Cardiac muscle cell (in vitro differentiated cells and primary cell): ENCODE measurements at places on chromosomes 12 and 14. TPM values are rescaled to one million over a fixed set of nuclear protein-coding genes. Genes with fewer than 3 reads are reported as not detected.
A peak's percentile ranks its signal among the peaks of the same experiment; 100 is the strongest.

DNA sequence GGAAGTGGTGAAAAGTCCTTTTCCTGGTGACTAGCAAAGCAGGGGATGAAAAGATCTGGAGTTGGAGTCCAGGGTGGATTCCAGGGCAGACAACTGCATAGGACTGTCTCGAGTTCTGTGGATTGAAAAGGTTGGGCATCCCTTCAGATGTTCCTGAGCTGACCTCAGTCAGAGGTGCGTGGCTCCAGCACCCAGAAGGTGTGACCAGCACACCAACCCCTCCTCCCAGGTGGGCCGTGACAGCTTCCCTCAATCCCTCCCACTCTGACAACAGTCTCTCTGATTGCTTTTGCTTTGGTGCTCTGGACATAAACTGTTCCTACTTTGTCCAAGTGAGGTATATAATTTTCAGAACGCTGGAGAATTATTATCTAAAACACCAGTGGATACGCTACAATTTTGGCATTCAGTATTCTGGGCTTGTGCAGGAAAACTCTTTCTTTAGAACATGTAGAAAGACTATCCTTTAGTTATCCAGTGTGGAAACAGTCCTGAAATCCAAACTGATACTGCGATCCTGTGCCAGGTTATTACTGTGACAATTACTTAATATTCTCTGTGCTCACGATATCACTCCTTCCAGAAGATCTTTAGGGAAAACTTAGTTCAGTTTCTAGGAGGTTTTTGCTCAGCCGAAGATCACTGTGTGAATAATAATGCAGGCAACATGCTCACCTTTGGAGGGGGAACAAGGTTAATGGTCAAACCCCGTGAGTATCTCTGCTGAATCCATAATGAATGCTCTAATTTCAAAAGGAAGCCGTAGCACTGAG is 87.9 kb downstream of the DAD1 start:
- DNase-seq = no peak

Gene COL2A1
- 261 and 278 TPM in 2 replicates for polyA plus RNA-seq

DNA sequence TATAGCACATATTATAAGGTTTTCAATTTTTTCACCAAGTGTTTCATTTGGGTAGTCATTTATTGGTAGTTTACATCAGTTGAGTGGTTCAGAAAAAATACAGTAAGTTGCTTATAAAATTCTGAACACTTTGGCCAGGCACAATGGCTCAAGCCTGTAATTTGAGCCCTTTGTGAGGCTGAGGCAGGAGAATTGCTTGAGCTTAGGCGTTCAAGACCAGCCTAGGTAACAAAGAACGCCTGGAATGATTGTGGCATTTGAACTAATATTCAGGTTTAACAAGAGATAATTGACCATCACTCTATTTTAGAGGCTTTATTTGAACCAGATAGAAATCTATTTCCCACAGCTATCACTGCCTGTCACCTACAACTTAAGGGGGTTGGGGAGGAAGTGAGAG is 22.7 kb downstream of the HIF1A start:
- no peak for DNase-seq

DNA sequence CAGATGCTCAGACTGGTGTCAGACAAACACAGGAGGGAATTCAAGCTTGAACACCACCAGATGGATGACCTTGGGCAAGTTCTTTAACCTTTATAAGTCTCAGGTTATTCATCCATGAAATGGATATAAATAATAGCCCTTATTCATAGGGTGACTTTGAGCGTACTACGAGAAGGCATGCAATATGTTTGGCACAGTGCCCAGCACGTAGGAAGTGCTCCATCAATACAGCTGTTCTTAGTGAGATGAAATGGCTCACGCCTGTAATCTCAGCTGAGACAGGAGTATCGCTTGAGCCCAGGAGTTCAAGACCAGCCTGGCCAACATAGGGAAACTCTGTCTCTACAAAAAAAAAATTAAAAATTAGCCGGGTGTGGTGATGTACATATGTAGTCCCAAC is 84.8 kb upstream of the FICD start:
- no peak for DNase-seq

DNA sequence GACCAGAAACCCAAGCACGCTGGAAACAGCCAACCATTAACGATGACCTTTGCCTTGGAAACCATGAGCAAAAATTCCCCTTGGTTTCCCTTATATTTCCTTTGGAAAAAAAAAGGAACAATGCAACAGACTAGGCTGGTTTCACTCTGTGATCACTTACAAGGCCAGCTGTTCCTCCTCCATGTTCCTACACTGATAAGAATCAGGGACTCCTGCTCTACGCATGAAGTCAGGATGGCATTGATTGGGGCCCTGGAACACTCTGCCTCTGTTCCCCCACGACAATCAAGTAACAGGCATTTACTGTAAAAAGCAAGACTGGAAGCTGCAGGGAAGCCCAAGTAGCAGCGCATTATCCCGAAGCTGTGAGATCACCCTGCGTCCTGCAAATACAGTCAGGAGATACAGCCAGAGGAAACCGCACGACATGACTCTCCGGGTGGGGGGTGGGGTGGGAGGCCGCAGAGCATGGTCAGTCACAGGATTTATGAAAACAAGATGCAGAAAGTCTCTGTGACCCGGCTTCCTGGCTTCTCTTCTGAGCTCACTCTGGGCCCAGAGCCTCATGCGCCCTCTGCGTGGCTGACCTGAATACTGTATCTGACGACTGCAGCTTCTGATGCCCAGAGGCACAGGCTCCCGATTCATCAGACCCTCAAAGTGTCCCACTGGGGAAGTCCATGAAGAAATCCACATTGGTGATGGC is 31.1 kb downstream of the SSH1 start:
- peak; percentile 94 for DNase-seq

DNA sequence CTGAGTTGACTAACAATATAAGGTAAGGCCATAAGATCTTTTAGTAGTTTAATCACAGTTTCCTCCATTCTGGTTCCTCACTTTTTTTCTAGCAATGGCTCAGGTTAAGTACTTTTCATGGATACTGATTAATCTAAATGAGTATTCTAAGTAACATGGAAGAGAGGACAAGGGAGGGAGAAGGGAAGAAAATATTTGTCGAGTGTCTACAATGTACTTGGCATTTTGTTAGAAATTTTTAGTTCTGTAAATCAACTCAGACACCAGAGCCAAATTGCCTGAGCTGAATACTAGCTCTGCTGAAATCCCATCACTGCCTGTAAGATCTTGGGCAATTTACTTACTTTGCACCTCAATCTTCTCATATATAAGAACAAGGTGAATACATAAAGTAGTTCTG is 20.2 kb downstream of the RERG start:
- DNase-seq = no peak

DNA sequence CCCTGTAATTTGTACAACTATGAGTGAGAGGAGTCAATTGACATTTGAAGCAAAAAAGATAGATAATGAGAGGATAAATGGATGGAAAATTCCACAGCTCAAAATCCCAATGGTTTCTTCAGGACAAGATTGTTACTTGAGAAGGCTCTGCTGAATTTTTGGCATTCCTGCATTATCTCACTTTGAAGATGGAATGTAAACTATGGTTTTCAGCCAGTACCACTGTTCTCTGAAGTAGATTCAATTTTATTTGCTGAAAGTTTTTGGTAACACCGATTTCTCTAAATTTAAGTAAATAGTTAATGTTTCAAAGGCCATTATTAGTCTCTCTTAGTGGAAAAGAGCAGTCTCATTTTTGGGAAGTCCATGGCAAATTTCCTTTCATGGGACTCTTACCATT is 121.9 kb upstream of the SLC38A2 start:
- peak; percentile 85 for DNase-seq

GRCh38 chr12:26576266-26576665 is 256.7 kb downstream of the ITPR2 start:
- no peak for DNase-seq

DNA sequence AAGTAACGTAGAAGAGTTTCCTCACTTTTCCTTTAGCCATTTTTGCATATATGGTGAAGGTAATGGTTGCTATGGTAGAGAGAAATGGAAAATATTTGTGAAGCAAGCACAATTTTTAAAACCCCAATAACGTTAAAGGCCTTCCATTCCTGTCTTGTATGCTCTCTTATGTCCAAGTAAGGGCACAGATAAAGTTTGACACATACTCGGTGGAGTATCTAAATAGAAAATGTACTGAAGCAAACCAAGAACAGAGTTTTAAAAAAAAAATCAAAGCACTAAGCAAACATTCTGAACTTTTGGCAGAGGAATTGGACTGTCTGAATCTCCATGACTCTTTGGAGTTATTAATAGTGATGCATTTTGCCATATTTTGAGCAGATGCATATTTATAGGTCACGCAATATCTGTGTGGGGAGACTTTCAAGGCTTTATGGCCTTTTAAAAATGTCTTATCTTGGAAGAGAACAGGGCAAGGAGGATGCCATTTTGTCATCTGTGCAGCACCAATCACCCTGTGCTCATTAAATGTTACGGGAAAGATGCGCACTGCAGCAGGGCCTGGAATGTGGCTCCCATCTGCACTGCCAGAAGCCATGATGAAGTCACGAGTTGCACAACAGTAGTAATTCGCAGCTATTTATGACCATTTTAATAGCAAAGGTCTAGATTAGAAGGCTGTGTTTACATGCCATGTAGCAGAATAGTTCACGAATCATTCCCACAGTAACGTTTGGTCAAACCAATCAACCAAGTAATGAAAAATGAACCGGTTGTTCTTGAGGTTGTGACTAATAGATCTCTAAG is 23.3 kb upstream of the AMIGO2 start:
- DNase-seq = no peak

- DNase-seq = no peak
Observed at GRCh38 chr12:40502322-40502721, 189.9 kb upstream of the CNTN1 start.

Gene PIWIL1
- not detected in 2 replicates for polyA plus RNA-seq

- DNase-seq = no peak
Observed at GRCh38 chr12:62827042-62827441, 107.9 kb downstream of the PPM1H start.

Gene KRAS
- polyA plus RNA-seq = 30.4 and 46.5 TPM in 2 replicates

Gene CEBPE
- not detected in 2 replicates for polyA plus RNA-seq

DNA sequence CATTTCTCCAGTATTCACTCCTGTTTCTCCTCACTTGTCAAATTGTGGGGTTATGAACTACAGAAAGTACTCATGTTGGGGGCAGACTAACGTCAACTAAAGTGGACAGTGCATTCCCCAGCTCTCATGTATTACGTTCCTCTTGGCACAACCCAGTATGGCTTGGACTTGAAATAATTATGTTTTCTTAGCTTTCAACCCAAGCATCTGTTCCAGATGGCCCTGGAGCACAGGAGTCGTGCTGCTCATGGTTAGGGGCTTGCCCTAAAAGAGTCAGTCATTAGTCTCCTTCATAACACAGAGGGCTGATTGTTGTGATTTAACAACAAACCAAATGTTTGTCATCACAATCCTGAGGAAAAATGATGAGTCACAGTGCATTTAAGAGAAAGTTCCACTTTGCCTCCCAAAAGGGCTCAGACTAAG is 154.4 kb downstream of the RPAP3 start:
- peak; percentile 42 for DNase-seq

Gene JPH4
- 0.53 and 1.4 TPM in 2 replicates for polyA plus RNA-seq

DNA sequence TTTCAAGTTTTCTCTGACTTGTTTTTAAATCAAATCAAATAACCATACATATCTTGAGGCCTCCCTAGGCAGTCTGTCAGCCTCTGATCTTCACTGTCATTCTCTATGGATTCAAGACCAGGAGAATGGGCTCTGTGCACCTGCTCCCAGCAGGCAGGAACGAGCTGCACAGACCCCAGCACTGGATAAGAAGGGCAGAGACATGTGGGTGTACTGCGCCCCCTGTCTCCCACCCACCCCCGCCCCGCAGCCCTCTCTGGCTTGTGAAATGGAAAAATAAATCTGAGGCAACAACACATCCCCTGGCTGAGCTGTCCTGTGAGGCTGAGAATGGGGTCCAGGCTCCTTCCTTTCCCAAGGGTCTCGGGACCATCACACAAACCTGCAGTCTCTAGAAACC is 26.3 kb downstream of the CLMN start:
- no peak for DNase-seq

Gene FBLN5
- polyA plus RNA-seq = 1.6 and 1.9 TPM in 2 replicates

DNA sequence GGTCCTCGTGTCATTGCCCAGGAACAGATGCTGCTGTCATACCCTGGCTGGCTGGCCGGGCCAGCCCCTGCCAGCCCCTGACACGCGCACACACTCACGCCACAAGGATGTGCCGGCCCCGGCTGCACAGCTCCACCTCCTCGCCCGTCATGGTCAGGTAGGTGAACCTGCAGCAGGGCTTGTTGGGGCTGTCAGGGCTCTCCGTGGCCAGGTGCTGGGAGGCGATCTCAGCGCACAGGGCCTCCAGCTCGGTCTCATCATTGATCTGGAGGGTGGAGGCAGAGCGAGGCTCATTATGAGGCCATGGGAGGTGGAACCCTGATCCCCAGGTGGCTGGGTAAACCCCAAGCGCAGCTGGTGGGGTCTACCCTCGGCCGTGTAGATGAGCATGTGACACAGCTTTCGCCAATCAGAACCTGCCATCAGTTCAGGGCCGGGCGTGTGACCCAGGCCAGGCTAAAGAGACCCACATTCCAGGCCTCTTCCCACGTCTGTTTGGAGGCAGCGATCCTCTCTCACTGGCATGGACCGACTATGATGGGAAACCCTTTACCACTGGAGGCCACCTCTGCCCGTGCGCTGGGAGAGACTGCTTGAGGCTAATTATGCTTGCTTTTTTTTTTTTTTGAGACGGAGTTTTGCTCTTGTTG is 38.8 kb downstream of the TRAFD1 start:
- DNase-seq = no peak

GRCh38 chr12:94769047-94769420 is 118.7 kb upstream of the TMCC3 start:
- DNase-seq = peak; percentile 30

GRCh38 chr14:50272498-50272897 is 39.5 kb downstream of the L2HGDH start:
- no peak for DNase-seq

- no peak for DNase-seq
Observed at GRCh38 chr12:130334937-130335336, 2.8 kb upstream of the PIWIL1 start.

- no peak for DNase-seq
Observed at GRCh38 chr12:96371138-96371789, 29.0 kb downstream of the CDK17 start.

DNA sequence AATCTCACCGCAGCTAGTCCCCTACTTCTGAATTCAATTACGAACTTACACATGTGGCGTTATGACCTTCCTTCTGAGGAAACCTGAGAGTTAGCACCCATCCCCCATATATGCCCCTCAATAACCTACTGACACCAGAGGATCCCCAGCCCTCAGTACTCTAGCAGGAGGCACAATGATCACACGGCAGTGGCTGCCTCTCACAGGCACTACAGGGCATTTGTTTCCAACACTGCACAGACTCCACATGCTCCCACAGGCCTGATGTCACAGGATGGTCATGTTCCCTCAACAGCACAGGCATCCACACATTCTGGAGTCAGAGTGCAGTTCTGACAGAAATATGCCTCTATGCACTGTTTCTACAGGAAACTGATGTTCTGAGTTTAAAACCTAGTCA is 17.4 kb downstream of the PPP1CC start:
- DNase-seq = no peak

Gene ITGB7
- 0.55 and 0.86 TPM in 2 replicates for polyA plus RNA-seq

- no peak for DNase-seq
Observed at GRCh38 chr12:4191642-4192041, 81.9 kb upstream of the CCND2 start.

Gene CAPZA3
- polyA plus RNA-seq = not detected in 2 replicates
